CD4-positive, alpha-beta memory T cell (primary cell): ENCODE measurements at places on chromosomes 11 and 22.

DNA sequence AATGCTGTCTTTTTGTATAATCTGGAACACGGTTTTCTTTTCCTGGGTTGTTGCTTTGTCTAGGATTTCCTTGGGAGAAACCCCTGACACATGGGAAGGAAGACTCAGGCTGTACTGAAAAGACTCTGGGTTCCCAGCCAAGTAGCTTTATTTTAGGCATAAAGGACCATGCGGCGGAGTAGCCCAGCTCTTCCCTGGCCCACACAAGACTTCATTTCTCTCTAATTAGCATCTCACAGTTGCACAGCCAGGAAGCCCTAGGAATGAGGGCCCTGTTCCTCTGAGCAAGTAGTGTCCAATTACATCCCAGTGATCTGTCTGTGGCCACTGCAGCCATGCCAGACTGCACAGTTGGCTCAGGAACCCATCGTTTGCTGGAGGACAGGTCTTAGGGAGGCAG, 319.5 kb downstream of the TENM4 start:
- no peak for DNase-seq

- DNase-seq = no peak
Observed at GRCh38 chr11:31022080-31022479, 347.5 kb downstream of the DCDC1 start.

DNA sequence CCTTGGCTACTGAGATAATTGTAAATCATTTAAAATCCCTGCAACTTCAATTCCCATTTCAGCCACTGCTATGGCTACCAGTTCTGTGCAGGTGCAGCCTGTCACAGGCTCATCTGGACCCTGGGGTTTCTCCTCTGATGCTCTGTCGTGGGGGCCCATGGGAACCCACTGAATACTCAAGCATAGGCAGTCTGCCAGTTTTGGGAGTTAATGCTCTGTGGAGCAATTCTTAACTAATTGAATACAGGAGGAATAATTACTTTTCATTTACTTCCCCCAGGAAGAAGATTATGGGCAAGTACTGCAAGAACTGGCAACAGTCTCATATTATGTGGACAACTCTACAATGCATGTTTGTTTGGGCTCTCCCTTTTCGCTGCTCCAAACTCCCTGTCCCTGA, 25.9 kb downstream of the OR51E2 start:
- no peak for DNase-seq

DNA sequence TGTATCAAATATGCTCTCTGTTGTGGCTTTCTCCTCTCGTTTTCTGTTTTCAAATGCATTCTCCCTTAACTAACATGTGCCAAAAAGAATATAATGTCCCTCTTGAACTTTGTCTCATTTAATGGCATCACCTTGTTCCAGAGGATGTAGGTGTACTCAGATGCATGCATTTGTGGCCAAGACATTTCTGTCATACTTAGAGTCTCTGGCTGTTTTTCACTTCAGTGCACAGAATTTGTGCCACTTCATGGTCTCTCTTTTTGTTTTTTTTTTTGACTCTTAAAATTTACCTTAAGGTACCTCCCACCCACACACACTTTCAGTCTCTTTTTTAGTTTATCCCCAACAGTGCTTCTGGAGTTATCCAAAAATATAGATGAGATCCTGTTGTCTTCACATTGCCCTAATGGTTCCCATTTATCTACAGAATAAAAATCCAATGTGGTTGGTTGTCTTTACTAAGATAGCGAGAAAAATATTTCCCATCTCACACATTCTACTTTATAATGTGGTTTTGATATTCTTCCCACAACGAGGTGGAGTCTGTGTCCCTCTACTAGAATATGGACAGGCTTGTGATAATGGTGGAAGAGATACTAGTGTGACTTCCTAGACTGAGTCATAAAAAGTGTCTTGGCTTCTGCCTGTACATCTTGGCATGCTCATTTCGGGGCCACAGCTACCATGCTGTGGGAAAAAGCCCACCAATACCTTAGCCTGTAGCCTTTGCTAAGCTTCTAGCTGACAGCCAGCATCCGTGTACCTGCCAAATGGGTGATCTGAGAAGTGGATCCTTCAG, 125.8 kb downstream of the DDX10 start:
- no peak for DNase-seq

DNA sequence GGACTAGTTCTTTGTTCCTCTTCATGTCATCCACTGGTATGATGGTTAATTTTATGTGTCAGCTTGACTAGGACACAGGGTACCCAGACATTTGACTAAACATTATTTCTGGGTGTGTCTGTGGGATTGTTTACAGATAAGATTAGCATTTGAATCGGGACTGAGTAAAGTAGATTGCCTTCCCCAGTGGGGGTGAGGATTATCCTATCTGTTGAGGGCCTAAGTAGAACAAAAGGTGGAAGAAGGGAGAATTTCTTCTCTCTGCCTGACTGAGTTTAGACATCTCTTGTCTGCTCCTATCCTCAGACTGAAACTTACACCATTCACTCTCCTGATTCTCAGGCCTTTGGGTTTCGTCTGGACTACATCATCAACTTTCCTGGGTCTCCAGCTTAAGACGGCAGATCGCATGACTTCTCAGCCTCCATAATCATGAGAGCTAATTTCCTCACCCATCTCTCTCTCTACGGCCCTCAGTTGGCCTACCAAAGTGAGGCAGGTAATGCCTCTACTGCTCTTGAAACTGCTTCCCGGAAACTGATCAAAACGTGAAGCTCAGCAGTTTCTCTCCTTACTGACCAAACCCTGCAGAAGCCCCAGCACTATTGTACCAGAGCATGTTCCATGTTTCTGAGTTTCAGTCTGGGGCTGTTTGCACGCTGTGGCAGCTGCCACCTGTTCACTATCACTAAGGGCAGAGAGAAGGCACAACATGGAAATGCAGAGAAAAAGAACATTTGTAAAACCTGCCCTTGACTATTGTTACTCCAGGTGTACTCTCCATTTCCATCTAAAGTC, 95.4 kb downstream of the NXPE2 start:
- DNase-seq = no peak

DNA sequence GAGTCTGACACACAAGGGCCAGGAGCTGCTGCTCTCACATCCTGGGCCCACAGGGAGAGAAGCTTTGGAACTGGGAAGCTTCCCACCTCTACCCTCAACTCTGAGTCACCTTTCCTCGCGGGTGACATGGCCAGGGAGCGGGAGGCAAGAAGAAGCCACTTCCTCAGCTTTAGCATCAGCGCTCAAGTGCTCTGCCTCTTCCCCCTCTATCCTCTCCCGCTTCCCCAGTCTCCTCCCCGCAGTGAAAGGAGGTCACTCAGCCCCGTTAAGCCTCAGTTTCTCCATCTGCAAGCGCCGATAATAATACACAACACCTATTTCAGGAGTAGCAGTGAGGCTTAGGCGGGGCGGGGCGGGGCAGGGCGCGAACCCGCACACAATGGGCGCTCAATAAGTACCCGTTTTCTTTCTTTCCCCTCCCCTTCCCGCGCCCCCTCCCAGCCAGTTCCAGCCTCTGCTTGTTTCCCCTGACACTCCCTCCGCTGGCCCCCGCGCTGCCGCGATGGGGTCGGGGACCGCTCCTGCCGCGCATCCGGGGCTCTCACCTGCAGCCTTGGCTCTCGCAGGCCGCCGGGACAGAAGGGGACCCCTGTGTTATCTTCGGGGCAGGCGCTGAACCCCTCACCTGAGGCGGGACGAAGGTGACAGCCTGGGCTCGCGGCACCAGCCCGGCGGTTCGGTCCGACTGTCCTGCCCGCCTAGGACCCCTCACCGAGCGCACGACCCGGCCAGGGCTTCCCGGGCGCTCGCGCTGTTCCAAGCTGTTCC, 892 bp downstream of the GDPD5 start:
- peak; percentile 40 for DNase-seq

- no peak for DNase-seq
Observed at GRCh38 chr11:113319085-113319484, 4.7 kb downstream of the TTC12 start.

DNA sequence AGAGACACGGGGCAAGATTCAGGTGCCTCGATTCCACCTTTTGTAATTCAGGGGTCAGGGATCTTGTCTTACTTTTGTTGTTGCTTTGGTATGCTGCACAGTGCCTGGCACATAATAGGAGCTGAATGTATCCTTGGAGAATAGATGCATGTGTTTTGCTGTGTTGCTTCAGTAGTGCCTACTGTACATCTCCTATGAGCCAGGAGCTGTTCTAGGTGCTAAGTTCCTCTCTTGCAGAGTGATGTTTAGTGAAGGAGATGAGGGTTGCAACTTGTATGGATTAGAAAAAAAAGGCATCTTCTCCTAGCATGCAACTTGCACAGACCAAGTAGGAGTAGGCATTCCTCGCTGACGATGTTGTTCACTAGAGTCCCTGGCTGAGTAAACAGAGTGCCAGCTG, 555.4 kb downstream of the NTM start:
- no peak for DNase-seq

- DNase-seq = peak; percentile 13
Observed at GRCh38 chr11:59173080-59173963, 1.4 kb downstream of the DTX4 start.
